T follicular helper cell (primary cell): ENCODE measurements at places on chromosomes 7 and 10.

DNA sequence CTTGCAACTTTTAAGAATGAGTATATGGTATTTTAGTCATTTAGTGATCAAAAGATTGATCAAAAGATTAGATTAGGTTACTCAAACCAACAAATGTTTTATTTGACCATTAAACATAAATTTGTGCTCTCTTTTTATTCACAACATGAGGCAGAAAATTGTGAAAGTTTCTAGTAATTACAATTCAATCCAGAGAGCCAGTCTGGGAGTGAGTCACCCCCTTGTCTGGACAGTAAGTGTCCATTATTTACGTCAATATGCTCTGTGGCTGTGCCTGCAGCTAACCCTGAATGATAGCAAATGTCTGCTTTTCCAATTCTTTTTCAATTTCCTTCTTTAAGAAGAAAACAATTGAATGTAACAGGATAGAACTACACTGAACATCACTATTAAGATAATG is 27.9 kb downstream of the GNG11 start:
- no peak for DNase-seq

DNA sequence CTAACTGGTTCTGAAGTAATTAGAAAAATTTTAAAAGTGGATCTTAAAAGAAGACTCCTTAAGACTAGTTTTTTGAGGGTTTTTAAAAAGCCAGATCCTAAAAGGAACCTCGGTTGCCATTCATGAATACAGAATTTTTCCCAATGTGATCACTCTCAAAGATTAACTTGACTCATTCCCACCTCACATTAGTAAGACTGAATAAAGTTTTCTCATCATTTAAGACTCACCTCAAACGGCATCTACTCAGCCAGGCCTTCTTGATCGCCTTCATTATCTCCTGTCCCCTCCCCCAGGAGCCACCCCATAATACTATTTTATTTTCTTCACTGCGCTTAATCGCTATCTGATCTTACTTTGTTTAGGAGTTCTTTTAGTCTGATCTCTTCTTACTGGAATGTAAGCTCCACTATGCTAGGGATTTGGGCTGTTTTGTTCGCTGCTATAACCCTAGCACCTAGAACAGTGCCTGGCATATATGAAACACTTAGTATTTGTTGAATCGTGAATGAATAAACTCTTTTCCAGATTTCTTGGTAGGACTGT is 55.9 kb upstream of the PCGF5 start:
- no peak for DNase-seq

GRCh38 chr7:78970440-78970916 is 483.0 kb downstream of the MAGI2 start:
- no peak for DNase-seq

DNA sequence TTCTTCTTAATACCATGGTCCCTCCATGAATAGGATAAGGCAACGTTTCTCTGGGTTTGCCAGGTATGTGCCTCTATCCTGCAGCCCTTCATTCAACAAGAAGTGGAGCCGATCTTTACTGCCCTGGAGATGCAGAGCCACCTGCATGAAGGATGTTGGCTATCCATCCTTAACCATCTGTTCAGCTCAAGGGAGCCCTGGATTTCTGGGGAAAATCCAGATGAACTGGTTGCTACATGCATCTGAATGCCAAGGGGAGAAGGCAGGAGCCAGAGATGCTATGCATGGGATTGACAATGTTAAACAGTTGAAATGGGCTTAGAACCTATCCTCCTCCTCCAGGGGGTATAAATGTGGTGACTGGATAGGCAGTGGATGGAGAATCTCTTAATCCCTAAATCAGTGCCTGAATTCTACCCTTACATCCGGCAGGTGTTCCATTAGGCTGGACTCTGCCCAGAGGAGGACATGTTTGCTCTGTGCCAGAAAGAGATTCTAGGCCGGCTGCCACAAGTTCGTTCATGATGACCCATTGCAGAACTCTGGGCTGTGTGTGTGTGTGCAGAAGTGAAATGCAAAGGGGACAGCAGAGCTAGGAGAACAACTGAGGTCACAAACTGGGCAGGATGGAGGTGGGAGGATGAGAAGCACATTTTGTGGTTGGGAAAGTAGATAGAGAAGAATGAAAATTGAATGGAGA is 15.6 kb downstream of the CPED1 start:
- DNase-seq, result no peak

DNA sequence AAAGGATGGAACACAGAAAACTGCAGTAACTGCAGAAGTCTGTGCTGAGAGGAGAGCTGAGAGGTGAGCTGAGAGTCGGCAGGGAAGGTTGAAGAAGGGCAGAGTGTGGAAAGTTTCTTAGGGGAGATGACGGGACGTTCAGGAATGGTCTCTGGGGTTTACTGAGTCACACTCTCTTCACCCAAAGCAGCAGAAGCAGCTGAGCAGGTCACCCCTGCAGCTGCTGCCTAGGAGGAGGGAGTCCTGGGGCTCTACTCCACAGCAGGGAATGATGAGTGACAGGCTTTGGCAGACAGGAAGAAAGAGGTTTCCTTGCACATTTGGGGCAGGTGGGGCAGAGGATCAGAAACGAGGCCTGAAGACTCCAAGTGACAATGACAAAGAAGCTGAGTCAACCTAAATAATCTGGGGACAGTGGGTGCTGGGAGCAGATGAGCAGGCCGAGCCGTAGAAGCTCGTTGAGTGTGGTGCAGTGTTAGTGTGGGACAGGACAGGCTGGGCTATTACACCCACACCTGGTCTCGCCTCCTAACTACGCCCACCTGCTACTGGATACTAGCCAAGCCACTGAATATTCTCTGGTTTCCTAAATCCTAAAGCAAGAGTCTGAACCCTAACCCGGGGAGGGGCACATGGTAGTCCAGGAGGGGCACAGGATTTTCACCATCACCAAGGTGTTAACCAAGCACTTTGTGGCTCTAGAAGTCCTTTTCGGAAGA is 24.9 kb downstream of the BEND7 start:
- DNase-seq, result no peak

- DNase-seq, result no peak
Measured at GRCh38 chr7:106590209-106590816, 70.6 kb downstream of the CCDC71L start.
